ENCODE measurements at places on chromosomes 5 and 9. TPM values are rescaled to one million over a fixed set of nuclear protein-coding genes. Genes with fewer than 3 reads are reported as not detected.

The PCDHGB2 gene
- 4.2 TPM for total RNA-seq

The OR1J2 gene
- not detected for total RNA-seq

The P4HA2 gene
- 103 TPM for total RNA-seq

DNA sequence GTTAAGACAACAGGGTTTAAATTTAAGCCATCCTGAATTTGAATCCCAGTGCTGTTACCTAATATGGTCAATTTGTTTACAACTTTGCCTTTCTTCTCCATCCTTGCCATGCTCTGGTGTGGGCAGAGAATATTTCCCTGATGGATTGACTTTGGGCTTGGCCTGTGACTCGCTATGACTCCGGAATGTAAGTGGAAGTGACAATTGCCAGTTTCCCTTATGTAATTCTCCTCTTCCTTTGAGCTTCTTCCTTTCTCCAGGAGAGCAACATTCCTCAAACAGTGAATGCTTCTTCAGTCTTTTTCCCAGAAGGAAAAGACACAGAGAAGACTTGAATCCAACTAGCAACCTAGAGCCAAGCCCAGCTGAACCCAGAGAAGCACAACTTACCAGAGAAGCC is 159.1 kb downstream of the LURAP1L start:
- DNase-seq = no peak

The SLC34A3 gene
- total RNA-seq = not detected

- no peak for DNase-seq
These were observed 186.9 kb upstream of the GNA14 start for GRCh38 chr9:77834898-77835488.

Data from right cardiac atrium (tissue), 5 donors.